Renal cortical epithelial cell (primary cell): ENCODE measurements at places on chromosomes 4 and X. TPM values are rescaled to one million over a fixed set of nuclear protein-coding genes. Genes with fewer than 3 reads are reported as not detected.
A peak's percentile ranks its signal among the peaks of the same experiment; 100 is the strongest.

DNA sequence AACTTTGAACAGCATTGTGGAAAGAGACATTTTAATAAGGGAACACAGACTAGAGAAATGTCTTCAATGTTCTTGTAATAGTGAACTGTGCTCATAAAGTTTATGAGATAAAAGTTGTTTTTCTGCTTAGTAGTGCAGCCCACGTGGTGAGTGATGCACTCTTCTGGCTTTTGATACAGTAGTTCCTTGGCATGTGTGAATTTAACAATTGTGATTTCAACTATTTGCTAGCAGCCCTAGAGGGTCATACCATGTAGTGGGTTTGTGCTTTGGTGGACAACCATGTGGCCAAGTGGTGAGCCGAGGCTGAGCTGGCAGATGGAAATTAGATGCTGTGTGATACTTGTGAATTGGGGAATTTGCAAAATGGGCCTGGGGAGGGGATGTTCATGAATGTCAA is 116.2 kb upstream of the SLC4A4 start:
- no peak for DNase-seq

GRCh38 chr4:153207567-153207966 is 3.3 kb downstream of the TRIM2 start:
- peak; percentile 18 for DNase-seq

DNA sequence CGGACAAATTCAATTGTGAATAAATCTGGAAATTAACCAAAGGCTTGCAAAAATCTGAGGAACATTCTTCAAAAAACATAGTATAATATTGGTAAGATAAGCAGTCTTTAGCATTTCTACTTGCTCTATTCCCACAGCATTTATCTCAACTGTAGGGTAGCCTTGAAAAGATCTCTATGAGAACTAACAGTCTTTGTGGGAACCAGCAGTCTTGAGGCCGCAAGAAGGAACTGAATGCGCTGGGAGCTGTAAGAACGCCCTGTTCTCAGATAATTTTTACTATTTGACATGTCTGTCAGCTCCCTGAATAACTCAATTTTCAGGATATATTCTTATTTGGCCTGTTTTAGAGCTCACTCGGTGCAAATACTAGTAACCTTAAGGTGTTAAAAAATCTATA is 519.3 kb upstream of the CXorf51A start:
- no peak for DNase-seq

DNA sequence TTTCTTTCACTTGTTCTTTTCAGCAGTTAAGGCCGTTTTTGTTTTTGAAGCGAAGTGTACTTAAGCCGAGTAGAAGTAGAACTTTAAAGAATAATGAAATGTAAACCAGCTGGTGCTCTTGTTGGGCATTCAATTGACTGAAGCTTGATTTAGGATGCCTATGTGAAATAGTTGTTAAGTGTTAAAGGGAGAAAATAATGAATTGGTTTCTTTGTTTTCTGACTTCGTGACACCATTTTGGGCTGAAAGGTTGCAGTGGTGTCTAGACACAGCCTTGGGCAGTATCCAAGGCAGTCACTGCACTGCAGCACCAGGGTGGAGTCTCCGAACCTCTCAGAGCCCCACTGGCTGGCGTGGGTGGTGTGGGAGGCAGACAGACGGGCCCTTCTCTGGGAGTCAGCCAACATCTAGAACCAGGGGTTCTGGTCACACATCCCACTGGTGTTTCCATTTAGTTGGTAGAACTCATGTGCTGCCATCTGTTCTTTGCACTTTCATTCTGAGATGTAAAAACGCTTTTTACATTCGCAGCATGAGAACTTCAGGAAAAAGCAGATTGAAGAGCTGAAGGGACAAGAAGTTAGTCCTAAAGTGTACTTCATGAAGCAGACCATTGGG is 3.5 kb downstream of the UCHL1 start:
- DNase-seq = no peak

DNA sequence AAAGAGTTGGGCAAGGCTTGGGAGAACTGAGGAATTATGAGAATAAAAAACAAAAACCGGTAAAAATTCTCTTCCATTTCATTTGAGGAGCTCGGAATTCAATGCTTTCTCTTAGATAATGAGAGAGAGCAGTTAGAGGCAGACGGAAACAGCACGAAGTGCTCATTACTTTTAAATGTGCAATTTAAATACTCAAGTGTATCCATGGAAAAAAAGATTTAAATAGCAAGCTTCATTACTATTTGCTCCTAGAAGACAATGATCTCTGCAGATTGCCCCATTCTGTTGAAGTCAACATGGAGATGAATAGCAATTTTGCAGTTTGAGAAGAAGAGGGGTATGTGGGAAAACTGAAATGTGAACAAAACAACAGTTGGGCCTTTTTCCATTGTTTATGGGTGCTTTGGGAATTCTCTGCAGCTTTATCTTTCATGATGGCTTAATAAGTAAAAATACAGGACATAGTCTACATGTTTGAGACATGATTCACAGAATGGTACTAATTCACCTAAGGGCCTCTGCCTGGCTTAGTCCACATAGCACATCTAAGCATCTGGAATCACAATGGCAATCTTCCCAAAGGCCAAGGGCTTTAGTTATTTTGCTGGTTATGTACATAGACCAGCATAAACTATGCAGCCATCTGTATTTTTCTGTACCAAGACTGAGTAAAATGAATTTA is 512.7 kb upstream of the FAT1 start:
- peak; percentile 97 for DNase-seq

GRCh38 chr4:137739391-137739790 is 207.1 kb upstream of the PCDH18 start:
- DNase-seq = no peak

DNA sequence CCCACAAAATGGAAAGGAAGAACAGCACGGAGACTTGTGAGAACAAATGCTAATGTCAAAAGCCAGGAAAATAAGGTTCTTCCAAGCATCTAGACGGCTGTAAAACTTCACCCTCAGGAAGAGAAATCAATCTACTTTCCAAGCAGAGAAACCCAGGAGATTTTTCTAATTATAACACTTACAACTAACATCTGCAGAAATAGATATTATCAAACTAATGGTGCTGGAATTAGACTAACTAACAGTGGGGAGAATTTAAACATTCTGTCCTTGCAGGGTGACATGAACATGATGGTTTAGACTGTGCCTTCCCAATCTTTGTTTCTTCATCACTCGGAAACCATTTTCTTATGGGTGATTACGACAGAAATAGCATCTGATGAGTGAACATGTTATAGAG is 40.3 kb downstream of the SOD3 start:
- DNase-seq = no peak

DNA sequence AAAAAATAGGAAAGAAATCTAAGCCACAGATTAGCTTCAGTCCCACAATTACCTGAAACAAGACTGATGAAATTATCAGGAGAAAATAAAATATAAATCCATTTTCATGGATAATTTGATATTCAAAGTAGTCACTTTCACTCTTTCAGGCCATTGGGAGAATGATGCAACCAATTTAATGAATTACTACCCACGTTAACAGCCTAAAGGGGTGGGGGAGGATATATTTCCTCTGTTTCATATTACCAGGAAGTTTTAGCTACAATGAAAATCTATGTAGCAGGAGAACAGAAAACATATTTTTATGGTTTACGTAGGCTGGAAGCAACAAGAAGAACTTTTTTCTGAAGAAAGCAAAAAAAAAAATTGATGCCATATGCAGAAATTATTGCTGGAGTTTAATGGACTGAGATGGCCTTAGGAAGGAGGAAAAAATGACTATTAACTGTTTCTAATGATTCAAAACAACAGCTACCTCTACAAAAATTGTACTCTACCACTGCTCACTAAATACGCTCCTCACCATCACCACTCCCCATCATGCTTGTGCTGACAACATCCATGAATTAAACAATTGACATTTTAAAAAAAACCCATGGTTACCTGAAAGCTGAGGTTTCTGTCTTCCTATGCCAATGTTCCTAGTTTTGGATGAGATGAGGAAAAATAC is 100.9 kb downstream of the CXXC4 start:
- DNase-seq = peak; percentile 50

GRCh38 chr4:4859325-4859798 is at the start of gene MSX1:
TSS of gene MSX1 (plus strand) at chr4:4859665. CDS start at chr4:4859900, 235 bp downstream.
- DNase-seq = peak; percentile 5

DNA sequence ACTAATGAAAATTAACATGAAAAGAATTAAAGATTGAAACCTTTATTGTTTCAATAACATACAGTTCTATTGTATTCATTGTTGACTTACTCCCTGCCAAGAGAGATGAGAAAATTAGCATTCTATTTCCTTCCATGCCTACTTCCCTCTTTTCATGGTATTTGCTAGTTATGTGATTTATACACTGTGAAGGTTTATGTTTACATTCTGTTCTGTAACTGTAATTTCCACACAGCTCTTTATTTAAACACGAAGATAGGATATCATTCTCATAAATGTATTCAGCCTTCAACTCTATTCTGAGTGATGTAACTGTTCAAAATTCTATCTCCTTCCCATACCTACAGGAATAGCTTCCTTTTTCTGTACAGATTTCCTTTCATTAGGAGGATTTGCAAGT is 6.6 kb downstream of the CCDC110 start:
- DNase-seq = no peak

DNA sequence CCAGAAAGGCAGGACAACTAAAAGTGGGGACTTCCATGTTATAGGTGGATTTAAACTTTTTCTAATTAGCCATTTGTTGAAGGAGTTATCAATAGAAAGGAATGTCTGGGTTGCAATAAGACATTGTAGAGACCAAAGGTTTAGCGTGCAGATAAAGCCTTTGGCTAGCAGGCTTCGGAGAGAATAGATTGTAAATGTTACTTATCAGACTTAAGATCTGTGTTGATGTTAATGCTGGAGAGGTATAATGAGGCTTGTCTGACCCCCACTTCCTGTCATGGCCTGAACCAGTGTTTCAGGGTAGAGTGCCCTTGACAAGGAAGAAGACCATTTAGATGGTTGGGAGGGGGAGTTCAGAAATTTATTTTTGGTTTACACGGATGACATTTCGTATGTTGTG is 67.1 kb upstream of the SPIN4 start:
- no peak for DNase-seq

- DNase-seq = no peak
Observed at GRCh38 chrX:43096830-43097229, 318.9 kb upstream of the PPP1R2C start.

GRCh38 chr4:106671716-106672115 is 303.1 kb upstream of the GIMD1 start:
- no peak for DNase-seq

- no peak for DNase-seq
Observed at GRCh38 chrX:47607091-47607490, 12.6 kb downstream of the SYN1 start.

GRCh38 chr4:154560824-154561231 is 2.0 kb upstream of the FGB start:
- DNase-seq = peak; percentile 53

GRCh38 chr4:144181391-144181790 is 40.9 kb upstream of the GYPA start:
- DNase-seq = no peak

DNA sequence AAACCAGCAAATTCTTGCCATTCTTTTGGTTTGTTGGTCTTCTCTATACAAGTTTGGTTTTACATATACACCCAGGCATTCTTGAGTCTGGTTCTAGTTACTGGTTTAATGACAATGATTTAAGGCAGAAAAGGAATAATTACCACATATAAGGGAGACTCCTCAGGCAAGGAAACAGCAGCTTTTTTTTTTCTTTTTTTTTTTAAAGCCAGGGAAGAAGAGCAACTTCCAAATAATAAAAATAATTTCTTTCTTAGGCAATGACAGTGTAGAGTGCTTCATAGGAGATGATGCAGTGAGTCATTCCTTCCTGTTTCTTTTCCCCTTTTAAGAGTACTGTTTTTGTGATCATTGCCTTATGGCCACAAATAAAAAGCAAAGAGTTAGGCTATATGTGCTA is 289.7 kb downstream of the DKK2 start:
- no peak for DNase-seq

GRCh38 chrX:133658293-133658911 is 243.1 kb upstream of the GPC4 start:
- DNase-seq = no peak

DNA sequence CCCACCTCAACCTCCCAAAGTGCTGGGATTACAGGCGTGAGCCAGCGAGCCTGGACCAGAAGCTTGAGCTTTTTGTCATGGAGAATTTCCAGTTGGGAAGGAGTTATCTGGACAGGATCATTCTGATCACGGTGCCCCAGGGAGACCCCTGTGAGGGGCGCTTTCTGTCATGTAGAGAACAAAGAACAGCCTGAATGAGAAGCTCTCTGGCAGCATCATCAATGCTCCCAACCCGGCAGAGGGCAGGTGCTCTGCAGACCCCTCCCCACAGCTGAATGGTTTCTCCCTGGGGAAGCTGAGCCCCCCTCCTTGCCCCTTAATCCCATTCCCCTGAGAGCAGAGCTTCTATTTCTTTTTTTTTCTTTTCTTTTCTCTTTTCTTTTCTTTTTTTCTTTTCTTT is 7.3 kb upstream of the CSF2RA start:
- DNase-seq = no peak

- peak; percentile 0 for DNase-seq
Observed at GRCh38 chr4:161444626-161445025, 719.2 kb downstream of the FSTL5 start.

DNA sequence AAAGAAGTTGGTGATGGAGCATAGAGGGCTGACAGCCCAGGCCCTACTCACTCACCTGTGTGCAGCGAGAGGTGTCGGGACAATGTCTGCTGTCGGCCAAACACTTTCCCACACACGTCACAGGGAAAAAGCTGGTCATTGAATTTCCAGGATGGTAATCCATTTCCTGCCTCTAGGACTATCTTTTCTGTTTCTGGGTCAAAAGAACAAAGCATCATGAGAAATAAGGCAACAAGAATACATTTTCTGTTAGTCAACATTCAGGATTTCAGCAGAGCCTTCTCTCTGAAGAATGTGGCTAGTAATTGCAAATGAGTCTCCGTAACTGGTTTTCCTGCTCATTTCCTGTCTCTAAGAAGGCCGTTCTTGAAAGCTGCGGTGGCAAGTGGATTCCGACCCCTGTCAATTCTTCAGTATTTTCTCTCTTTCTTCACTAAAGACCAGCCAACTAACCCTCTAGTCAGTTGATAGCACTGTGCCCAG is 99.4 kb downstream of the C4orf51 start:
- DNase-seq = no peak

GRCh38 chr4:100095729-100096595 is 94.3 kb downstream of the DDIT4L start:
- DNase-seq = peak; percentile 91

DNA sequence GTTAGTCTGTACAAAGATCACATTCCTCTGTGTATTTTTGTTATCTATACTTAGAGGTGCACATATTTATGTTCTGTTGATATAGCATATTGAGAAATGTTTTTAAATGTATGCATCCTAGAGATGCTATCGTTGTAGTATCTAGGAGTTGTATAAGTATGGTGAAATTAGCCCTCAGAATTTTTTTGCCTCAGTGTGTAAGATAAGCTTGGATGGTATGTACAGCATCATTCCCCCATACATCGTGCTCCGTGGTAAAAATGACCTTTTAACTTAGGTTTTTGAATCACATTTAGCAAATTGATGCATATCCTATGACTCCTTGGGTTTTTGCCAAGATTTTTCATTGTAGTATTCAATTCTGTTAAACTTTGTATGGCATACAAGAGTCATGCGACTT is 113.5 kb downstream of the RPA4 start:
- DNase-seq = no peak

- no peak for DNase-seq
Observed at GRCh38 chr4:38111717-38112116, 151.5 kb downstream of the PTTG2 start.

- no peak for DNase-seq
Observed at GRCh38 chrX:482702-483203, 96.0 kb upstream of the PPP2R3B start.

The NDUFC1 gene
- total RNA-seq = 36.4 and 42.2 TPM in 2 replicates

The CXCL10 gene
- total RNA-seq = 0.30 and 0.35 TPM in 2 replicates

The ESX1 gene
- total RNA-seq = not detected in 2 replicates

The F9 gene
- not detected in 2 replicates for total RNA-seq

The EMCN gene
- total RNA-seq = 0.40 and 0.69 TPM in 2 replicates

The CHRNA9 gene
- total RNA-seq = not detected in 2 replicates

The CT55 gene
- not detected in 2 replicates for total RNA-seq

The PAGE1 gene
- not detected in 2 replicates for total RNA-seq

The RAB39B gene
- total RNA-seq = under 0.01 and 0.35 TPM in 2 replicates
